ENCODE measurements at places on chromosomes 16 and 17.
A peak's percentile ranks its signal among the peaks of the same experiment; 100 is the strongest.

DNA sequence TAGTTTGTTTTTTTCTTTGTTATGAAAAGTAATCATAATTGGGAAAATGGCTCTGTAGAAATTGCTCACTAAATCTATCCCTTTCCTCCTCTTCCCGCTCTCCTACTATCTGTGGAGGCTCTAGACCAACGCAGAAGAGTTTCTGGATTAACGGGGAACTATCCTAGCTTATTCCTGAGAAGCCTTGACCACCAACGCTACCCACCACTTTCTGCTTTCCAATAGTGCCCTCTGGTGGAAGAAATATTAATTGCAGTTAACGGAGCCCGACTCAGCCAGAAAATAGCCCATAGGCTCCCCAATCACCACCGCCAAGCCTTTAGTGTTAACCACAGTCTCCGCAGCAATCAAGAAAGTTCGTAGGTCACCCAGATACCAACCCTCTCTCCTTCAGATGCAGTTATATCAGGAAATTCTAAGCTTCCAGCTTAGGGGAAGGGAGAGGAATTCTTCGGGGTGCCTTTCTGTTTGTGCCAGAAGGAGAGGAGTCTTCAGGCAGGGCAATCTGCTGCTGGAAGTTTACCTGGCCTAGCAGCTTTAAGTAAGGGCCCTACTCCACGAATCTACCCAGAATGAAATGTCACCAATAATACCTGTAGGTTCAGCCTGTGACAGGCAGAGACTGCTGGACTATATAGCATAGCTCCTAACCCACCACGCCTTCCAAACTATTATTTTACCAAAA lies 23.0 kb upstream of the NSRP1 start:
- DNase-seq = peak; percentile 37

GRCh38 chr17:27804113-27804512 lies 3.8 kb upstream of the NOS2 start:
- DNase-seq = no peak

DNA sequence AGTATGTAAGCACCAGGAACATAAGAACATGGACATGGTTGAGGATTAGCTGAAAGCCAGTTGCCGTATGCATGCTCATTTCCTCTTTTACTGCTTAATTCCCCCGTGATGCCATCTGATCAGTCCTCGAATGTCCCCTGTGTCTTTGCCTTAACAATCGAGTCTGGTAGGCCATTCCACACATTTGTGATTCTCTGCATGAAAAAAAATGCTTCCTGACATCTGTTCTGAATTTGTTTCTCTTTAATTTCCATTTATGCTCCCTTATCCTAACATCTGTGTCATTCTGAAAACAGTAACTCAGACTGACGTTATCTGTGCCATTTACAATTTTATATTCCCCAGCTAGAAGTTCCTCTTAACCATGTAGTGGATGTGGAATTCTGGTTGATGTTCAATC lies 158.2 kb upstream of the TOX3 start:
- DNase-seq = no peak

- no peak for DNase-seq
Observed at GRCh38 chr16:50293994-50294855, 27.9 kb downstream of the ADCY7 start.

DNA sequence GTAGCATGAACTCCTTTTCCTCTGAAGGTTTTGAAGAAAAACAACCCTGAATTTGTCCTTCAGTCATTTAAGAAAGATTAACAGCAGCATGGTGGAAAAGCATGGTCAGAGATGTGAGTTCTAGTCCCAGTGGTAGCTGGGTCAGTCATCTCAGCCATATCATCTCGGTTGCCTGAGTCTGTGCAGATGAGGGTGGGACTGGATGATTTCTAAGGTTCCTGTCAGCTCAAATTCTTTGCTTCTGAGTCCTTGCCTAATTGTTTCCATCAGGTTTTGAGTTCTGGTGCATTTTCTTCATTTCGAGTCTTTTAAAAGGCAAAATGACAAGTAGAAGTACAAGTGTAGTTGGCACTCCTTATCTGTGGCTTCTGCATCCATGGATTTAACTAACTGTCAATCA lies 63.9 kb downstream of the TNRC6C start:
- no peak for DNase-seq
